ENCODE measurements at places on chromosomes 4 and X.

- no peak for DNase-seq
These were observed 22.7 kb downstream of the EMCN start for GRCh38 chr4:100495074-100495473.

- DNase-seq, result no peak
These were observed 12.2 kb upstream of the SPCS3 start for GRCh38 chr4:176307666-176307930.

DNA sequence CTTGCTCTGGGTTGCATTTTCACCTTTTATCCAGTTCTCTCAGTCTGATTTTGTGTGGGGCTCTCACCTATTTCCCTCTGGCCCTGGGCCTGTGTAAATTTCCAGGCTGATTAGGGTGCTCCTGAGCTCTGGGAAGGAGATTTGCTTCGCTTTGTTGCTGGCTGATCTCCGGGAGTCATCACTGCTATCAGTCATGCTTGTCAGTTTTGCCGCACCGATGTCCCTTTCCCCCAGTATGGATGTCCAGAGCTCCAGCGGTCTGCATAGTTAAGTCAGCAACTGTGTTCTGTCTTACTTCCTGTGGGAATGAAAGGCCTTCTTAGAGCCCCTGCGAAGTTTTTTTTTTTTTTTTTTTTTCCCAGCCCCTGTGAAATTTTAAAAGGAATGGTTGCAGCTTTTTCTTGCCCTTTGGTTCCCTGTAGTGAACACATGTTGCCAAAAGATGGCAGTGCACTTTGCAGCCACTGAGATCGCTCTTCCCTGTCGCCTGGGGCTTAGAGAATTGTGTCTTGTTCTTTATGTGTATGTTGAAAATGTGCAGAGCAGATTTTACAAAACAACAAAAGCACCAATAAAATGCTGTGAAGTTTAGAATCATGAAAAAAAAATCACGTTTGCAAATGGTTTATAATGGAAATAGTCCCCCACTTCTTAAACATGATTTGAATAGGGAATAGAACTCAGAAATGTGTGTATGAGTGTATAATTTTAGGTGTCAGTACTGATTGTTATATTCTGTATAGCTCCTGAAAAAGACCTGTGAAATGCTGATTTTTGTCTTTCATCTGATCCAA is 109.1 kb upstream of the SLC4A4 start:
- peak; percentile 43 for DNase-seq

DNA sequence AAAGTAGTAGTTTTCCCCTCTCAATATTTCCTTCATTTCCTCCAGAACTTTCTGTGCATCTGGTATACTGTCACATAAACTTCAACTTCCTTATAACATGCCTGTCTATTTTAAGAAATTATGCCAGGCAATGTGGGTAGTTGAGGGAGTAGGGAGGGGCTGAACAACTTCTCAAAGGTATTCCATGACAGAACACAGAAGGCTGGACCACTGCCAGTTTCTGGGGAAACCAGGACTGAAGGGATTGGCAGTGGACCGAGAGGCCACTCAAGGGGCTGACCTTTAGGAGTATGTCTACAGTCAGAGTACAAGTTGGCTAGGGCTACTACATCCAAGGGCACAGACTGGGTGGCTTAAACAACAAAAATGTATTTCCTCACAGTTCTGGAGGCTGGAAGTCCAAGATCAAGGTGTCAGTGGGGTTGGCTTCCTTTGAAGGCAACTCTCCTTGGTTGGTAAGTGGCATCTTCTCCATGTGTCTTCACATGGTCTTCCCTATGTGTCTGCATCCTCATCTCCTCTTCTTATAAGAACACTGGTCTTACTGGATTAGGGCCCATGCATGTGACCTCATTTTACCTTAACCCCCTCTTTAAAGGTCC is 6.9 kb downstream of the SH3RF1 start:
- DNase-seq, result no peak

DNA sequence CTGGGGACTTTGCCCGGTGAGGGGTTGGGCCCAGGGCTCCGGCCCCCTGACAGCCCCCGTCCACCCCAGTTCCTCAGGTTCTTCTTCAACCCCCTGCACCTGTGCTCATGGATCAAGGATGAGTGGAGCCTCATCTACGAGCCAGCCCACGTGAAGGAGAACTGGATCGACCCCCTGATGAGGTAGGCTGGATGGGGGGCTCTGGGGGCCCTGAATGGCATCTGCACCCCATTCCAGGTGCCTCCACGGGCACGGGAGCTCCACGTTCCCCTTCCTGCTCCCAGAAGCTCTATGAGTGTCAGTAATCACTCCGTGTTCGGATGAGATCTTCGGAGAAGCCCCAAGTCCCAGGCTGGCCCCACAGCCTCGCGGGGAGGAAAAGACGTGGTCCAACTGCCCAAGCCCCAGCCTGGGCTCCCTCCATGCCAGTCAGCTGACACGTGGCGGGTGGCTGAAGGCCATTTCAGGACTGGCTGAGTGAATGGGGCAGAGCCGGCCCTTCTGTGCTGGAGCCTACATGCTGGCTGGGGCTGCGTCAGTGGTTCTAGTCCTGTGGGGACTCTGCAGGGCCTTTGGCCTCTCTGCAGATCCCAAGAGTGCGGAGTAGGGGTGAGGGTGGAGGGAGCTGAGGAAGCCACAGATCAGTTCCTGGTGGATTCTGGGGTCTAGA is 24.4 kb downstream of the CFAP99 start:
- no peak for DNase-seq

- no peak for DNase-seq
These were observed 33.0 kb upstream of the LEF1 start for GRCh38 chr4:108201774-108202173.

DNA sequence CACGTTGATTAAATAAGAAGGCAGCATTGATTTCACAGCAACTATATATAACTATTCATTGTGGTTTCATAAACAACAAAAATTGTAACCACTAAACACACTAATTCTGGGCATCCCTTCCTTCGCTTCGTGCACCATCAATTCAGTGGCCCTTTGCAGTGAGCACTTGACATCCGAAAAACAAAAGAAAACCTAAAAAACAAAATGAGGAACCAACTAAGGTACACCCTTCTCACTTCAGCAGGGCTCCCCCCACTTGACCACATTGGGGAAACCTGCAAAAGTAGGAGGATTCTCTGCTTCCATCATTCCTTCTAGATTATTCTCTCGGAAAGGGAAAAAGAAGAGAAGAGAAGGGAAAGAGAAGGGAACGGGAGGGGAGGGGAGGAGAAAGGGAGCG is 28.3 kb downstream of the NBDY start:
- no peak for DNase-seq

GRCh38 chrX:88101968-88102367 is 584.4 kb downstream of the KLHL4 start:
- DNase-seq, result no peak

DNA sequence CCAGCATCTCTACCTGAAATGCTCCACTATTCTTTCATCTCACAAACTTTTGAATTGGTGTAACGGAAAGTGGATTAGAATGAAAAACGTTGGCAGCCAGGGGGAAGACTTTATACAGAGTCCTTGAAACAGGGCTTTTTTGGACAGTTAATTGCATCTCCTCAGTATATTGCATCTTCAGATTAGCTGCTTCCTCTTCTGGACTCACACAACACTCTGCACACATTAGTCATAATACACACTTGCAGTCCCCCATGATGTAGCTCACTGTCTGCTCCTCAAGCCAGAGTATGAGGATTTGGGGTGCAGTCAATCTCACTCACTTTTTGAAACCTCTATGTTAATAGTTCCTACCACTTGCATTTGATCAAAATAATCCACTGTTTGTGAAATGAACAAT is 101.0 kb downstream of the ADGRA3 start:
- DNase-seq, result no peak

DNA sequence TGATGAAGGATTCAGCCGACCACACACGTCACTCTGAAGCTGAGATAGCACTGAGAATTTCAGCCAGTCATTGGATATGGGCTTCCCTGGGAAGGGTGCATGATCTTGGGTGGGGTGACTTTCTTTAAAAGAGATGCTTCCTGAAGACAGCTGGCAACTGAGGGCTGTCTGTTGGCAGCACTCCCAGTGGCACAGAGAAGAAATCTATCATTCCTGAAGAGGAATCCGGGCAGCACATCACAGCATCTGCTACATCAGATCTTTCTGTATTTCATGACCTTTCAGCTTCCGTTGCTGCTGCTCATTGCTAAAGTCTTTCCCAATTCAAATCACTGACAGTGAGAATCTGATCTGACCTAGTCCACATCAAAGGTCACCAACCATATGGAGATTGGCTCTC is 193.8 kb upstream of the RBPJ start:
- no peak for DNase-seq

Data from kidney (tissue), 22 donors.